ENCODE measurements at places on chromosomes 6 and 20. TPM values are rescaled to one million over a fixed set of nuclear protein-coding genes. Genes with fewer than 3 reads are reported as not detected.

DNA sequence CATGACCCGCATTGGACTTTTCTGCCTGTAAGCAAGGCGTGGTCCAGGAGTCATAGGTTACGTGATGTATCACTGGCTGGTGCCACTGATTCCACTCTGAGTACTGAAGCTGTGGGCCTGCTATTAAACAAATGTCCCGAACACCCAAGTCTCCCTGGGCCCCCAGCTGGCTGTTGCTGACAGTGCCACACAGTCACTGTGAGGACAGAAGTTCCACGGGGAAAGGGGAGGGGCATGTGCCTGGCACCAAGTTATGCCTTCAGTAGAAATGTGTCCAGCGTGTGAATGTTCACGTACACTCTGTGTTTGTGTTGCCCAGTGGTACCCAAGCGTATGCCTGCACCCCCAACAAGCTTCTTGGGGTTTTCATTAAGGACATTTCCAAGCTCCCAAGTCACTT, 171.4 kb upstream of the QKI start:
- DNase-seq, result no peak

DNA sequence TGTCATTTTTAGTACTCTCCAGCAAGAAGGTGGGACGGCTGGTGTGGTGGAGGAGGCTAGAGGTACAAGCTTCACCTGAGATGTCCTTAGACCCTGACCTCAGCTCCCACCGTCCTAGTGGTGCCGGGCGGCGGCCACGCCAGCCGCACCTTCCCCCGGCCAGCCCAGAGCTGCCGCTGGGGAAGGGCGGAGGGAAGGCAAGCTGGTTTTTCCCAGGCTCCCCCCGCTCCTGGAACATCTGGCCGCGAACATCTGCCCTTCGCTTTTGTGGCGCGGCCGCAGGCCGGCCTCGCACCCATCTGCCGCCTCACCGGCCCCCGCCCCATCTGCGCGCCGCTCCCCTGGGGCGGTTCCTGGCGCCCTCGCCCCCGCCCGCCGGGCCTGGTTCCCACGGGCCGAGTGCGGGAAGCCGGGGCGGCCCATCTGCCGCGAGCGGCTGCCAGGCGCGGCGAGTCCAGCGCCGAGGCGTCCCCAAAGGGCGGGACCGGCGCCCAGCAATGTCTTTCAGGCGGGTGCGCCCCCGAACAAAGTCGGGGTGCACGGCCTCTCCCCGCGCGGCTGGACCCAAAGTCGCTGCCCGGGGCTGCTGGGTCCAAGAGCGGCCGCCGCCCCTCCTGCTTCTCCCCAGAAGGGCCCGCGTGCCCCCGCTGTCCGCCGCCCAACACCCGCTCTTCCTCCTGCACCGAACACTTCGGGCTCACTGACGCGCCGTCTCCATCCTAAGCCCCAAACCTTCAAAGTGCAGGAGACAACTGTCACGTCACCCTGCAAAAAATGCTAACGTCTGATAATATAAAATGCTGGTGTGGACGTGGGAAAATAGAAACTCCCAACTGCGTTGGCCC, 17.3 kb upstream of the ID1 start:
- peak; percentile 19 for DNase-seq

DNA sequence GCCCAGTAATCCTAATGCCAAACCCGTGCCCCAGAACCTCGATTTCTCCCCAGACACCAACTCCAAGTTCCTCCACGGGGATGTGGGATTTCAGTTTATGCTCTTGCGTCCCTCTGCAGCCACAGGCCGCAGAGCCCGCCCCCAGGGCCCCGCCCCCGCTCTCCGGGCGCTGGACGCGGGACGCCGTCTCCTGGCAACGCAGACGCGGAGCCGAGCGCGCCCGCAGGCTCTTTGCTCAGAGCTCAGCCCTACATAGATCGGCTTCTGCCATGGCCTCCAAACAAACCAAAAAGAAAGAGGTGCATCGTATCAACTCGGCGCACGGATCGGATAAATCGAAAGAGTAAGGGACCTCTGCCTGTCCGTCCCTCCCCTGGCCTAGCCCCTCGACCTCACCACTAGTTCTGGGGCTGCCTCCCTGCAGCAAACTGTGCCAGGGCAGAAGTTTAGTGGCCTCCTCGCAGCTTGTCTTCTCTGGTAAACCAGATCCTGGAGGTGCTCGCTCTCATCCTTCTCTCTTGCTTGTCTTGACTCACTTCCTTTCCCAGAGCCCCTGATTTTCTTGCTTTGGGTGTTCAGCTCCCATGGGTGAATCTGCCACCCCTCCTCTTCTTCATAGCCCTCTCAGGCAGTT, at the start of gene ADGB:
ADGB (plus strand) TSS at position 201 of the 634 bp plus-strand sequence; CDS start at position 270, 69 bp downstream.
- peak; percentile 61 for DNase-seq

DNA sequence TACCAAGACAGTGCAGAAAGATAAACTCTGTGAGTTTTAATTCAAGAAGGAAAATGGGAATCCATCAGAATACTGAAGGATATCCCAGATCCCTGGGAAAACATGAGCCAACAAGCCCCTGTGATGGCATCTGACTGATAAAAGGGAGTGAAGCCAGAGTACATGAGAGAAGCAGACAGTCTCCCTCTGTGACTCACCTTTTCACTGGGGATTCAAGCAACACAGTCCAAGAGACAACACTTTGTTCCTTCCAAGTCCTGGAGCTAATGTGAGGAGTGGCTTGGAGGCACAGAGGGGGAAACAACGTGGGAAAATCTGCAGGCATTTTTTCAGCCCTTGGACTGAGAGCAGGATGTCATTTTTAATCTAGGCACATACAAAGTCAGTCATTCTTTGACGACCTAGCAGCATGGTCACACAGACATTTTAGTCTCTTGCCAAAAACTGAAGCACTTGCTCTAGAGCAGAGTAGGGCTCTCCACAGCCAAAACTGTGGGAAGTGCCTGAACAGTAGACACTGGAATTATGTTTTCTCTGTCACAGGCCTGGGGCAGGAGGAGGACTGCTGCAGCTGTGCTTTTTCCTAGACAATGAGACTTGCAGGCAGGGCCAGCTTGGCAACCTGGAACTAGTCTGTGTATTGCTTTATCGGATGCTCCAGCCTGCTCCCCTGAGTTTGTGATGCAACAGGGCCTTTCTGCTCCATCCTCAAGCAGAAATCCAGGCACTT, 465.0 kb upstream of the GJE1 start:
- DNase-seq, result no peak

GRCh38 chr6:54426995-54427394, 118.8 kb downstream of the TINAG start:
- no peak for DNase-seq

DNA sequence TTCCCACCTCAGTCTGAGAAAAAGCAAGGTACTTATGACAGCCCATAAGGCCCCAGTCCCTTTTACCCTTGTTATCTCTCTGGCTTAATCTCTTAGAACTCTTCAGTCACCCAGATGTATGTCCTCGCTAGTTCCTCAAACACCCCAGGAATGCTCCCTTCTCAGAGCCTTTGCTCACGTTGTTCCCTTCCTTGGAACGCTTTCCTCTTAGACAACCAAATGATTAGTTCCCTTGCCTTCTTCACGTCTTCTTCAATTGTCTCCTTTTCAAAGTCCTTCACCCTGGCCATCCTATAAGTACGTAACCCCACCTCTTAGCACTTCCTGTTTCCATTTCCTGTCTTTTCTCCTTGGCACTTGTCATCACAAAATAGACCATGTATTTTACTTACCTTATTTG, 1.1 kb upstream of the APOBEC2 start:
- DNase-seq, result no peak

DNA sequence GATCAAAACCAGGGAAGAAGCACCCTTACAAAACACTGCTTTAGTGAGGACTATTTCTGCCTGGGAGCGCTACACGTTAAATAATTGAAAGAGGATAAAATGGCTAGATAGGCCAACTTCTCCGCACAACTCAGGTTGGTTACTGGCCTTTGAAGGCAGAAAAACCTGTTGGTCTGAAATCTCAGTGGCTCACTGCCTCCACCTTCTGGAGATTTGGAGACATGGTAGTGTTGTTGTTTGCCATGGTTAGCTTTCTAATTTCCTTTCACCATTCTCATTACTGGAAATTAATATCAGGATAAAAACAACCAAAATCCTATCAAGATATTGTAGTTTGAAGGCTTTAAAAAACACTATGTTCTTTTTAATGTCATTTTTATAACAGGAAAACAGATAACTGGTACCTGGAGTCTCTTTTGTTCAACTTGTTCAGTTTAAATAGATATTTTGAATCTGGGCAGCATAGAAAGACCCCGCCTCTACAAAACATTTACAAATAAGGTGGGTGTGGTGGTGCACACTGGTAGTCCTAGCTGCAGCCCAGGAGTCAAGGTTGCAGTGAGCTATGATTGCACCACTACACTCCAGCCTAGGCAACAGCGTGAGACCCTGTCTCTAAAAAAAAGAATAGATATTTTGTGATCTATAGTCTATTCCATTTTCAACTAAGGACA, 27.5 kb upstream of the BCLAF1 start:
- peak; percentile 32 for DNase-seq

DNA sequence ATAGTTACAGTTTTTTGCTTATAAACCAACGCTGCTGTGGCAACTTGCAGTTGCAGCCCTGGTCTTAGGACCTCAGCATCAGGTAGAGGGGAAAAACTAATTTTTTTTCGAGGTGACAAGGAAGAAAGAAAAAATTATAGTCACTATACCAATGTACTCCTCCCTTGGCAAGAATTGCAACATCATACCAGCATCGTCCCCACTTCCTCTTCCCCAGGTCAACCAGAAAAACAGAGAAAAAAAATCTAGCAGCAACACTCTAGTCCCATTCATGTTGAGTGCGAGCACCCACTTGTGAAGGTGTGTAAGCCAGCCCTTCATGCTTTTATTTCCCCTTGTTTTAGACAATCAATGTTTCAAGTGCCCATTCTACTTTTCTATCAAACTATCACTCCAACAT, 13.1 kb upstream of the DCBLD1 start:
- DNase-seq, result no peak

FGD2 gene
- not detected for total RNA-seq

DNA sequence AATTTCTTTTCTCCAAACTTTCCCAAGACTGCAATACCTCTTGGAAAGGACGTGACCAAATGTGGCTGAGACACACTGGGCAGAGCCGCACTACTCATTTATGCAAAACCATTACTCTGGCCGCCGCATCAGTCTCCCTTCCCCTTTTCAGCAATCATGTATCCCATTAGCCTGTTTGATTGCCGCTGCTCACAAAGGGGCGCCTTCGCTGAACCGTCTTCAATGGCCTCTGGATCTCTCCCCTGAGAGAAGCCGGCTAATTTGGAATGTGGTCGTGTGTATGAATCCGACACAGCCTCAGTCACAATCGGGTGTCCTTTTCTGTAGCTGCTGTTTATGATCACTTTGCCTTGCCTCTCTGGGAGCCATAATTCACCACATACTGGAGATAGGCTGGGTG, 361.1 kb downstream of the ZFAND3 start:
- DNase-seq, result no peak

- no peak for DNase-seq
These were observed 19.0 kb downstream of the REM1 start for GRCh38 chr20:31494131-31494530.

DNA sequence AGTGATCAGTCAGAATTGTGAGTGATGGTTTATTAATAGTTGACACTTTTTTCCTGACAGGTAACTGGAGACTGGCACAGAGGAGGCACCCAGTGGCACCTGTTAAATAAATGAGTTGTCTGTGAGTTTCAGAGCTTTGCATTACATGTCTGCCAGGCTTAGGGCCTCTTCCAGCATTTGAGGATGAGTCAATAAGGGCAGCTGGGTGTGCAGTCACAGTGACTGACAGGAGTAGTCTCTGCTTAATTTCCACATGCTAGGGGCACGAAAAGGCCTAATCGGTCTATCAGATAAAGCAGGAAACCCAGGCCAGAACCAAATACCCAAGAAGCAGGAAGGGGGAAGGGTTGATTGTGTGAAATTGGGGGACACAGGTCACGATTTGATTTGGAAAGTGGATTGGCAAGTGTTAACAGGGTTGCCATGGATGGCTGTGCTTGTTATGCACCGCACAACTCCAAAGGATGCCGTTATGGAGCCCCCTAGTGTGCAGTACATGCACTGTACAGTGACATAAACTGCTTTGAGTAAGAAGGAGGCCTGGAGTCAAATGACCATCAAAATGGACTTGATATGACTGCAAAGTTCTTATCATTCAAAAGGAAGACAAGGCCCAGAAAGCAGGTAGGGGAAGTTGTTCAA, 111.9 kb upstream of the GGTLC1 start:
- DNase-seq, result peak; percentile 35

DNA sequence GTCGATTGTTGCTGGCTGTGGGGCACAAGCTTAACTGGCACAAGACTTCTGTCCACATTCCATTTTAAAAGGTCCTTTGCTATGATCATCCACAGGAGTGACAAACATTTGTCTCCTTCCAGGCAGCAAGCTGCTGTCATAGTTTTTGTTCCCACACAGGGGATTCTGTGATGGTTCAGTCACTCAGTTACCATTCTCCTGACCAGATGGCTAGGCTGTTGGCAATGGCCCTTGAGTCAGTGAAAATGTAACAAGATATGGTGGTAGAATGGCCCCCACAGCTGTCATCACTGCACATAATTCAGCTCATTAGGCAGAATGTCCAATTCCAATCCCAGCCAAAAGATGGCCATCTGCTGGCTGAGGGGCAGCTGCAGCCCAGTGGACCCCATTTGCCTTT, 13.7 kb downstream of the BPIFA1 start:
- DNase-seq, result no peak

WFDC2 gene
- 188 TPM for total RNA-seq

DNA sequence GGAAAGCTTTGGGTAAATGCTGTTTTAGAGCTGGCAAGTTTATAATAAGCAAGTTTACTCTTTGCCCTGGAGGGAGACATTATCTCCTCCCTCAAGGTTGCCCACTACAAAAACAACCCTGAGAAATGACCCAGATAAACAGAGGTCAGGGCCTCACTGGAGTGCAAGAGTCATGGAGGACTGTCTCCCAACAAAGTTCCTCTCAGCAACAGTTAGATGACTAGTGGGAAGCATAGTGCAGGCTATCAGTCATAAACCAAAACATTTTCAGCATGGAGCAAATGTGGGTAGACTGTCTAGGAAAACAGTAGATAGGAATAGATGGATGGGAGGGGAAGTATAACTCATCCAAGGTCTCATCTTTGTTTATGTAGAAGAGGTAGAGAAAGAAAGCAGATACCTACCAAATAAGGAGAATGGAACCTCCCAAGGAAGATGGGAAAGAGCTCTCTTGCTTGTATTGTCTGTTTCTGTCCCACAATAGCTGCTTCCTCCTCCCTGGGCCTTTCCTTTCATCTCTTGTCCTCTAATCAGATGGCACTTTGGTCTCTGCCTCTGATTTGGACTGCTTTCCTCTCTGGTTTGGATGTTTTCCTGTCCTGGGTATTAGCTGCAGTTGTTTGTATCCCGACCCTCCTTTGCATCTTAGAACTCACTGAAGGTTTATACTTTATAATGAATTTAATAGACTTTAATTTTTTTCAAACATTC, 95.4 kb downstream of the WASF1 start:
- DNase-seq, result no peak

C6orf58 gene
- total RNA-seq, result not detected

Data from progenitor cell of endocrine pancreas (in vitro differentiated cells).